ENCODE measurements at places on chromosomes 1 and 21. TPM values are rescaled to one million over a fixed set of nuclear protein-coding genes. Genes with fewer than 3 reads are reported as not detected.

Gene RSBN1
- 27.5 TPM for polyA plus RNA-seq

Gene PTGER3
- 3.6 TPM for polyA plus RNA-seq

Gene S100A7A
- not detected for polyA plus RNA-seq

Gene S100A7
- not detected for polyA plus RNA-seq

Gene PLEKHN1
- polyA plus RNA-seq, result 0.21 TPM

Gene ERG
- 3.7 TPM for polyA plus RNA-seq

Gene C1QB
- 155 TPM for polyA plus RNA-seq

Gene PERM1
- polyA plus RNA-seq, result 0.65 TPM

Gene CSMD2
- polyA plus RNA-seq, result 1.2 TPM

Gene C1orf21
- polyA plus RNA-seq, result 17.2 TPM

Gene HPDL
- polyA plus RNA-seq, result not detected

Gene NR1I3
- 0.57 TPM for polyA plus RNA-seq

Gene SLC22A15
- polyA plus RNA-seq, result 1.8 TPM

Gene HSF2BP
- polyA plus RNA-seq, result 46.5 TPM

Gene KRTAP22-2
- polyA plus RNA-seq, result not detected

Gene CEPT1
- polyA plus RNA-seq, result 25.0 TPM

Gene SPRR5
- polyA plus RNA-seq, result not detected

Gene LCE2A
- not detected for polyA plus RNA-seq

Gene ATAD3C
- 1.5 TPM for polyA plus RNA-seq

Gene DCDC2B
- 2.6 TPM for polyA plus RNA-seq

Gene GBP6
- 0.26 TPM for polyA plus RNA-seq

Gene COL11A1
- 7.0 TPM for polyA plus RNA-seq

Gene LRRN2
- polyA plus RNA-seq, result 16.7 TPM

Gene PCP4
- 15.4 TPM for polyA plus RNA-seq
